Stimulated activated CD4-positive, alpha-beta T cell treated with anti-CD3 and anti-CD28 coated beads, Interleukin-4, amount 100 ng/mL, for 24 hours (primary cell): ENCODE measurements at places on chromosomes 5 and 9.
A peak's percentile ranks its signal among the peaks of the same experiment; 100 is the strongest.

GRCh38 chr5:150559701-150560100, 51.8 kb downstream of the NDST1 start:
- DNase-seq = no peak

DNA sequence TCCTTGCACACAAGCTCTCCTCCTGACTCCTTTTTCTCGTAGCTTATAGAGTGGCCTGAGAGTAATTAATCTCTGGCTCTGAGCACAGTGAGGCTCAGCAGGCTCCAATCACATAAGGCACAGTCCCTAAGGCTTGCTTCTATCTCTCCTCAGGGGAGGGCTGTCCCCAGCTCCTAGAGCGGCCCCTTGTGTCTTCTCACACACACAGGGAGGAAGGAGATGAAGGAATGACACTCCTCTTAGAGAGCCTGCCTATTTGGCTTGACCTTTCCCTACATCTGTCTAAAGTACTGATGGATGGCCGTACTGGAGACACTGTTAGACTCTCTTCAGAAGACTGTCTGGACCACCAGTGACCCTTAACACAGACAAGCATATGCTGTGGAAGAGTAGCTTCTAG, 12.9 kb downstream of the TAS2R1 start:
- no peak for DNase-seq

GRCh38 chr9:117696154-117696553, 8.0 kb upstream of the TLR4 start:
- DNase-seq = no peak

GRCh38 chr5:159581502-159582249, 251.4 kb upstream of the IL12B start:
- peak; percentile 10 for DNase-seq

- DNase-seq = no peak
Observed at GRCh38 chr5:135600971-135601381, 22.2 kb upstream of the CXCL14 start.

GRCh38 chr5:133821311-133821741, 147.1 kb downstream of the C5orf15 start:
- no peak for DNase-seq

- no peak for DNase-seq
Observed at GRCh38 chr9:105441616-105442160, 6.1 kb upstream of the FSD1L start.
